ENCODE measurements at places on chromosomes 3 and 15.

DNA sequence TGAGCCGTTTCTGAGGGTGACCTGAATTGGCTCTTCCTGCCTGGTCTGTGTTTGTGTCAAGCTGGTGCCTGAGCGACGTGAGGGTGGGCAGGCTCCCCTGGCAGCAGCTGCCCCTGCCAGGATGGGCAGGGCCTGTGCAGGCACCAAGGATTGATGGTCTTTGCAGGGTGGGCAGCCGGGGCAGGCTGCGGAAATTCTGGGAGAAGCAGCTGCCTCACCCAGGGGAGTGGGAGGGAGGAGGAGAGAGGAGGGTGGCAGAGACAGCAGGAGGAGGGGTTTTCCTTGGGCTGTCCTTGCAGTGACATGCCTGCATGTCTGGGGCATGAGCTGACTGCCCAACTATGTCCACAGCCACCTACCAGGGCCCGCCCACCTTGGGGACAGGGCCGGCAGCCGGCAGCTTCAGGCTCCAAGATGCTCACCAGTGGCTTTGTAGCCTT is 27.9 kb upstream of the SLC6A6 start:
- no peak for DNase-seq

GRCh38 chr3:123447749-123448517 is 957 bp downstream of the ADCY5 start:
- DNase-seq, result no peak

DNA sequence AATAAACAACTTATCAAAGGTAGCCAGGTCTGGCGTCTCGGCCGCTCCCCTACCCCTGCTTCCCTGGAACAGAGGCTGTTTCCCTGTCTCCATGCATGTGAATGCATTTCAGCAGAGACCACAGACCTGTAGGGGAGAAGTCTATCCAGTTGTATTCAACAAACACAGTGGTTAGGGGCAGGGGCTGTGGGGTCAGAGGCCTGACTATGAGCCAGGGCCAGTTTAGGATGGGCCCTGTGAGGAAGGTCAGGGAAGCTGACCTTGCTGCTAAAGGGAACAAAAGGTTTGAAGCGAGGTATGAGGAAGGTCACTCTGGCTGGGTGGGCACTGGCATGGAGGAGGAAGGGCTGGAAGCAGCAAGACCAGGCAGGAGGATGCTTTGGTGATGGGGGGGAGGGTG is 184.6 kb downstream of the XXYLT1 start:
- DNase-seq, result no peak

DNA sequence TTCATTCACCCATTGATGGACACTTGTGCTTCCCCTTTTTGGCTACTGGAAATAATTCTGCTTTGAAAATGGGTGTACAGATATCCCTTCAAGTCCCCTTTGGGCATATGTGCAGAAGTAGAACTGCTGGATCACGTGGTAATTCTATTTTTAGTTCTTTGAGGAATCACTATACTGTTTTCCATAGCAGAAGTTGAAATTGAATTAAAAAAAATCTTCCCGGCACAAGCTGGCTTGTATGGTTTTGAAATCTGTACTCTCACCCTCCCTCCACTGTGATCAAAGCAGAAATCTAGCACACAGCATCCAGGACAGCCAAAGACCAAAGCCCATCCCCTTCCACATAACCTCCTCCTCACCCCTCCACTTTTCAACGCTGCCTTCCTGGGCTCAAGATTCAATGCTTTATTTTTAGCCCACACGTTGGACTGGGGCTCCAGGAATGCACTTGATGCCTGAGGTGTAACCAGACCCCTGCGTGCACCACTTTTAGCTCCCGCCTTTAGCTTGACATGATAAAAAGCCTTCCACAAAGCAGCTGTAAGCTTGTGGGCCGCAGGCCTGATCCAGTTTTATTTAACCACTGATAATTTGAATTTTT is 29.9 kb downstream of the TMEM40 start:
- DNase-seq, result no peak

GRCh38 chr3:124671106-124671505 is 59.1 kb upstream of the UMPS start:
- no peak for DNase-seq

GRCh38 chr15:47711655-47712054 is 5.7 kb upstream of the SEMA6D start:
- DNase-seq, result no peak

- DNase-seq, result no peak
Measured at GRCh38 chr3:129095285-129095684, 26.3 kb downstream of the RAB43 start.

GRCh38 chr15:98596885-98597392 is 51.4 kb upstream of the IGF1R start:
- DNase-seq, result no peak

GRCh38 chr15:40096094-40096891 is 12.4 kb downstream of the BMF start:
- DNase-seq, result no peak

DNA sequence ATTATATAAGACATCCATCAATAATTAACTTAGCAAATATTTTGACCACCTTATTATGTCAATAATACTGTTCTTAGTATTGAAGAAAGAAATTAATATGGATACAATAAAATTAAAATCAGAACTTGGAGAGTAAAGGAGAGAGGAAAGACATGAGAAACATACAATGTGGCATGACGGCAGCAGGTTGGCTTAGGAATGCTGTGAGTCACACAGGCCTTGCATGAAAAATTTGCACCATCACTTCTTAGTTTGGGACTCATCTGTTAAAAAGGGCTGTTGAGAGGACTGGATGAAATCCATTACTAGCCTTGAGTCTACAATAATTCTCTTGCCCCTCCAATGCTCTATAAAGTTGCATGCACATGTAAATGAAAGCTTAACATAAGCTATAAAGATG is 880.8 kb downstream of the ROBO1 start:
- DNase-seq, result no peak

- DNase-seq, result no peak
Measured at GRCh38 chr3:27326202-27326601, 43.0 kb downstream of the NEK10 start.

DNA sequence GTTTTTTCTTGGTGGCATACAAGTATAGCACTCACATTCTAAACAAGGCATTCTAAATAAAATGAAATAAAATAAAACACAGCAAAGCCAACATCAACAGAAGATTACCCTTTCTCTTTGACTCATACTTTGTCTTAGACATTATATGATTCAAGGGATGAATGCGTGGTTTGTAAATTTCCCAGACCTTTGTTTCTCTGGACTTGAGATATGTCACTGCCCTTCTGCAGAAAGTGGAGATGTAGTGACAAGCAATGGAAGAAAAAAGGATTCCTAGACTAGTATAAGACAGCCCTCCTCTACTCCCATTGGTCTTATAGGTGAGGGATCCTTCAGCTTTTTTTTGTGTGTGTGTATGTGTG is 22.4 kb downstream of the NANOGP8 start:
- no peak for DNase-seq

- no peak for DNase-seq
Measured at GRCh38 chr15:70852501-70853317, 1.2 kb downstream of the LARP6 start.

- DNase-seq, result no peak
Measured at GRCh38 chr3:45604999-45605398, 10.4 kb downstream of the LIMD1 start.

GRCh38 chr15:91867581-91868026 is 14.1 kb downstream of the SLCO3A1 start:
- DNase-seq, result no peak

DNA sequence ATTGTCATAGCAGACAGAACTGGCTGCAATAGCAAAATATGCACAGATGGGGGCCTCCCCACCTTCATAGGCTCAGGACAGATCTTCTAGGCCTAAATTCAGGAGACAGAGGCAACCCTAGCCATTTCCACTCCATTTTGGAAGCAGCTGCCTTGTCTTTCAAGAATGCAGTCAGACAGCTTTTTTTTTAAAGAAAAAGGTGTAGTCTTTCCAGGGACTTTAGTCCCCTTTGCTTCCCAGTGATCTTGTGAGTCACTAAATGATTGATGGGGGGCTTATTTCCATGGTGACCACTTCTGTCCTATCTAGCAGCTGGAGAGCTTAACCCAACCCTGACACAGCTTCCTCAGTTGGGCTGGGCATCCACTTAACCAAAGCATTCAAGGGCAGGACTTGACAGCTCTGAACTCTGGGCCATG is 165.9 kb downstream of the TPRG1 start:
- DNase-seq, result no peak

- no peak for DNase-seq
Measured at GRCh38 chr3:148863814-148864213, 1.3 kb upstream of the CPA3 start.

- DNase-seq, result no peak
Measured at GRCh38 chr3:181103605-181104004, 114.1 kb upstream of the DNAJC19 start.

DNA sequence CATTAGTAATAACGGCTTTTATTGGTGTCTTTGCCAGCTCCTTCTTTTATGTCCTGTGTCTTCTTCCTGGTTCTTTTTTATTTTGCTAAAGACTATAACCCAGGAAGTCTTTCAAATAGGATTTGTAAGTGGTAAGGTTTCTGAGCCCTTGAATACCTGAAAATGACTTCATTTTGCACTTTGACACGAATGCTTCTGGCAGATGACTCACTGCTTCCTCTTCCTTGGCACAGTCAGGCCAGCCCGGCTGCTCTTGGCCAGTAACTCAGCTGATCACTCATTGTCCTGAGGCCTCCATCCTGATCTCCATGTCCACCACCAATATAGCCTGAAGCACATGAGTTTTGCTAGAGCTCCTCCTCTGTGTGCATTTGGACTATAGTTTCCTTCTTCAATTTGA is 48.7 kb upstream of the NR2E3 start:
- DNase-seq, result no peak

DNA sequence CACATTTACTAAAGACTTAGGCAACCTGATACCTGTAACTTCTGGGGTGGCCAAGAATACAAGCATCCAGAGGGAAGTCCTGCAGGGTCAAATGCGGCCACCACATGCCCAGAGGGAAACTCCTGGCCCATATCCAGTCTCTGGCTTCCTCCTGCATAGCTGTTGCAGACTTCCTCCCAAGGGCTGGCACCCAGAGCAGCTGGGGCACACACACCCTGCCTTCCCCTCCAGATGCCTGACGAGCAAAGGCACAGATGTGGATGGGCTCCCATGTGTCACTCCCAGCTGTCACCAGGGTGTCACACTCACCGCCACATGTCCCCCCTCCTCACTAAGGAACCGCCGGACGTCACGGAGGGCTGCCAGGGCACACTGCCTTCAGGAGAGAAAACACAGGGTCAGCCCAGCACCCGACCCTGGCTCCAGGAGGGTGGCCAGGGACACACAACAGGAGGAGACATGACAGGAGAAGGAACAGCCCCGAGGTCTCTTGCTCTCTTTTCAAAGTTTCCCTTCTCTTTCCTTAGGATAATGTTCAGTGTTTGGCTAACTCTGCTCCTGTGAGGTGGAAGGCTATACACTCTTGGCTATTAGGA is 13.2 kb downstream of the PFKFB4 start:
- no peak for DNase-seq

- DNase-seq, result no peak
Measured at GRCh38 chr15:93089727-93090305, 805 bp upstream of the RGMA start.

- DNase-seq, result no peak
Measured at GRCh38 chr3:24645047-24645446, 150.4 kb upstream of the THRB start.

- no peak for DNase-seq
Measured at GRCh38 chr15:49620199-49620598, 419 bp downstream of the FAM227B start.

DNA sequence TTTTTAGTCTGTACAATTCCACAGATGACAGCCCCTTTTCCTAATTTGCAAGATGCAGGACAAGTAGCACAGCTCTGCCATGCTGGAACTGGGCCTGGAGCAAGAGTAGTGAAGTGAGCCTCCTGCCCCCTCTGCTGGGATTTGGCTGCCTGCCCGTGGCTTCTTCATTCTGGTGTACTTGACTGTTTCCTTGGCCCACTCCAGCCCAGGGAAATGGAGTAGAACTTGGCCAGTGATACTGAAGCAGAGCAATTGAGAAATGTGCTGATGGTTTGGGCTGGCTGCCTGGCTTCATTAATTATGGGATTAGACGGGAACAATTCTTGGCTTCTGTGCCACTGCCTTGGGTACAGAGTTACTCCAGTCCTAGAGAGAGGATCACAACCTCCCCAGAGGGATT is 2.8 kb downstream of the GPD1L start:
- DNase-seq, result no peak

DNA sequence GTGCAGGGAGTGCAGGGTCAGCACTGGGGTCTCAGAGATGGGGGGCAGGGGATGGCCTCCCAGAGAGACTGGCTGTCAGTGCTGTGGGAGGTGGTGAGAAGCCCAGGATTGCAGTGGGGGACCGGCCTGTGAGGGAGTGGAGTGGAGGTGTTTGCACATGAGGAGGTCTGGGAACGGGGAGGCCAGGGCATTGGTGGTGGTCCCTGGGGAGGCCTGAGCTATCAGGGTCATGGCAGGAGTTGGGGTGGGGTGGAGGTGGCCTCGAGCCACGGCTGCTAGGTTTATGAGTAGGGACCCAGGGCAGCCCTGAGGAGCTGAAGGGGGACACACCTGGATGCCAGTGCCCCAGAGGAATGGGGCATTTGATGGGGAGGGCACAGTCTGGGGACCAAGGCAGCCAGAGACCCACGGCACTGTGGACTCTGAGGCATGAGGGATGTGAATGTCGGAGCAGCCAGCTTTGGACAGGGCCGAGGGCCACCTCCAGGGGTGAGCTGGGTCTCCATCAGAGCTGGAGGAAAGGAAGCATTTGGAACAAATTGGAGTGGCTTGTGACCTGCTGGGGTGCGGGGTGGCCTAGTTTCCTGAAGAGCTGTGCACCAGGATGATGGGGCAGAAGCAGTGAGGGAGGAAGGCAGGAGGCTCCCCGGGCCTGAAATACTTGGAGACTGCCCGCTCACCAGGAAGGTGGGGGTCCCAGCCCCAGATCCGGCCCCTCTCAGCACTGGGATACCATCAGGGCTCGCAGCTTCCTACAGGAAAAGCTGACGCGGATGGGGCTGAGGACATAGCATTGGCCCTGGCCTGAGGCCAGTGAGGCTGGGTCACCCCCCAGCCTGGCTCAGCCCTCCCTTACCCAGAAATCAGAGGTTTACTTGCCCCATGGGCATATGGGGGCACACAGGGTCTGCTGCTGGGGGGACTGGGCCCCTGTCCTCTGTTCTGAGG is 9.5 kb upstream of the CSPG4 start:
- DNase-seq, result no peak

DNA sequence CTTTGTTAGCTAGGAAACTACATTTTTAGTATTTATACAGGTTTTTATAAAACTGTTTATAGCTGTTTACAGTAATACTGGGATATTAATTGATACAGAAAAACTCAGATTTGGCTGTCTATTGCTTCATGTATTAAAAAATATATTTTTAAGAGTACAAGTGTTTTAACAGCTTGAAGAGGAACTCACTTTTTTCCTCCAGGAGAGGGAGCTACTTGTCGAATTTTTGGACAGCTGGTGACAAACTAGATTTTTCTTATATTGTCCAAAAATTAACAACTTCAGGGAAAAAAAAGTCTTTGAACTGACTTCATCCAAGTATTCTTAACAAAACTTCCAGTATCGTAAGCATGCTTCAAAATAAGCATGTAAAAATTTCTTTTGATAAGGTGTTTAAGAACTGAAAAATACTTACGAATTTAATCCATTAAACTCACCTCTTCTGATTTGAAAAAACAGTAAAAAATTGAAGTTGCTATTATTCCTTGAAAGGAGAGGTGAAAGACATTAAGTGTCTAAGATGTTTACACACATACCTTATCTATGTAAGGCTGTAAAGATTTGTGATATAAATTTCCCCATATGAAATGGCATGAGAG is 4.0 kb downstream of the DIPK2A start:
- DNase-seq, result no peak

- no peak for DNase-seq
Measured at GRCh38 chr15:90716317-90716975, 700 bp upstream of the BLM start.

Measured in T-helper 22 cell (primary cell).